ENCODE measurements at places on chromosomes 5 and 9.

- DNase-seq: no peak
Observed at GRCh38 chr5:169301386-169301934, 521 bp upstream of the SLIT3 start.

GRCh38 chr9:79013715-79014610, 557.8 kb upstream of the TLE4 start:
- DNase-seq: no peak

DNA sequence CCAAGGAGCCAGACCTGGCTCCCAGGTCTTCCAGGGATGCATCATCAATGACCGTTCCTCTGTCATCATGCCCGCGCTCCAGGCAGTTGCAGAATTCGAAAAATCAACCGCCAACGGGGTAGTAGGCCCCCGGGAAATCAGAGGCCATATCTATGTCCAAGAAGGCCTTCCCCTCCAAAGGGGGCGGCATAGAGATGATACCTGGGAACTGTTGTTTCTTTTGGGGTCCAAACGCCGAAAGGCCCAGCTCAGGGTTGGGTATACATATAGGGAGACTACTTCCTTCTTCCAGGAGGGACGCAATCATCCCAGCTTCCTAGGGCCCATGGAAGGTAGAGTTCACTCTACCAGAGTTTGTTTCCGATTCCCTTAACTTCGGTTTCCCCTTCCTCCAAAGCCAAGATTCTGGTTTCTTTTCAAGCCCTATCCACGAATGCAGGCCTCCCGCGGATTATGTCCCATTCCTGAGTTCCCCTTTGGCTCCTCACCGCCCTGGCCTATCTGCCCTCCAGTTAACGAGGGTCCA, 754 bp downstream of the DCAF12 start:
- DNase-seq: peak; percentile 22

GRCh38 chr9:85425153-85425611, 316.6 kb downstream of the AGTPBP1 start:
- peak; percentile 68 for DNase-seq

- no peak for DNase-seq
Observed at GRCh38 chr5:128534726-128535125, 3.3 kb downstream of the FBN2 start.

GRCh38 chr5:149002053-149002452, 60.8 kb downstream of the SH3TC2 start:
- no peak for DNase-seq
